Psoas muscle (tissue), 8 donors: ENCODE measurements at places on chromosomes 7 and 10.
A peak's percentile ranks its signal among the peaks of the same experiment; 100 is the strongest.

GRCh38 chr10:69449841-69450240, 1.4 kb upstream of the TSPAN15 start:
- peak; percentile 66 for DNase-seq

DNA sequence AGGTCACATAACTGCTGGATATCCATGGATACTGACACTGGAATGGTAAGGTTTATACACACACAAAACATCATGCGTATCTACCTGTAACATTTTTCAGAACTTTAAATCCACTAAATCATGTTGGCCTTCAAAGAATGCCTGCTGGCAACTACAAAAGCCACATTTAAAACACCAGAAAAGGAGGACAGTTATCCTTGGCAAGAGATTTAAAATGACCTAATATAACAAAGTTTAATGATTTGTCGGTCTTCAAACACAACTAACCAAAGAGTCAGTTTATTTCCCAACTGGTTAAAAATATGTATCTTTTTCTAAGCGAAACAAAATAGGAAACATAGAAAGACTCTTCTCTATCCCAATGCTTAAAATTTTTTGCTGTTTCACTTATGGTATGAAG, 24.0 kb downstream of the WAPL start:
- no peak for DNase-seq

DNA sequence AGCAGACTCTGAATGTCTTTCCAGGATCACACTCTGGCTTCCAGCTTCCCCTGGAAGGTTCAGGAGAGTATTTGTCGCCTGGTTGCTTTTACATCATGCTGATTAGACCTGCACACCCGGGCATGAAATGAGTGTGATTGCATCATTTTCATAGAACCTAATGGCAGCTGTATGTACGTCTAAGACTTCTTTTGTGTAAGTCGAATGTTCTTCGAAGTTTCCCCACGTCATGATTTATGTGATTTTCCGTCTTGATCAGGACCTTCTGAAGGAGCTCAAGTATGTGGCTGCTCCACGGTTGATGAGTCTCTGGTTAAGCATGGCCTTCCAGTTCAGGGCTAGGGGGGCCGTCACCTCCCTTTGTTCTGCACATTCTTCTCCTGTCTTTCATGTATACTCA, 4.5 kb downstream of the EIF4H start:
- DNase-seq: no peak

DNA sequence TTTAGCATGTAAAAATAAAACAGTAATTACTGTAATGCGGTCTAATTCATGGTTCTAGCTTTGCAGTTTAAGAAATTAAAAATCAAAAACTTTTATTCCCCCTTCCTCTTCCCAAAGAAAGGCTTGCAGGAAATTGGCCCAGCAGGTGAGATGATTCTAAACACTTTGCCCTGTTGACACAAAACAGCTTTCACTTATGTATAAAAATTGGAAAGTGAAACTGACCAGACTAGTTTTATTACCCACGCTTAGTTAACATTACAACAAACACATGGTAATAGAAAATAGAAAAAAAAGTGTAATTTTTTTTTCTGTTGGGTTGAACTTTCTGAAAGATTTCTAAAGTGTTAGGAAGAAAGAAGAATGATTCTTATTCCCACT, 1.2 kb upstream of the CCDC6 start:
- no peak for DNase-seq

DNA sequence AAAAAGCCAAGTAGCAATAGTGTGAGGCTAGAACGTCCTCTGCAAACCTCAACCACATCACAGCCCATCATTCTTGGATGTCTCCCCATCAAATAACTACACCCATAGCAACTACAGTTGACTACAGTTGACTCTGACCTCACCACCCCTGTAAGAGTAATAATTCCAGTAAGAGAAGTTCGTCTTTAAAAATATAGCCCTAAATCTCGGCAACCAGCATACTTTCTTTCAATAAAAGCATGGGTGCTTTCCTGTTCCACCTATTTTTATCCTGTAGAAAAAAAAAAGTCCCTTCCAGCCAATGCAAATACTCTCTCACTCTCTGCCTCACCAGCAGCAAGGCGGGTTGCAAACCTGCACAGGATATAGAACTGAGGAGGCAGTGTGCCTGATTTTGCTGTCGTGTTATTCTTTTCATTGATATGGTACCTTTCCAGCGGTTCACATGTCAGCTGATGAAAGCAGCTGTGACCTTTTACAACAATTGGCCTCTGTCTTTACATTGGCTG, 187.5 kb upstream of the NFE2L3 start:
- no peak for DNase-seq
